ENCODE measurements at places on chromosomes 4 and X. TPM values are rescaled to one million over a fixed set of nuclear protein-coding genes. Genes with fewer than 3 reads are reported as not detected.

KLHL2 gene
- total RNA-seq: 12.4 TPM

HSD17B11 gene
- 11.3 TPM for total RNA-seq

- H3K4me3 ChIP-seq: no peak overlapping the region
- no peaks in the 10 kb centered on the region for H3K36me3 ChIP-seq
- no peak overlapping the region for H3K27ac ChIP-seq
- no peaks in the 10 kb centered on the region for H3K4me1 ChIP-seq
Measured at GRCh38 chr4:136651278-136651667, 881.0 kb downstream of the PCDH18 start.

DNA sequence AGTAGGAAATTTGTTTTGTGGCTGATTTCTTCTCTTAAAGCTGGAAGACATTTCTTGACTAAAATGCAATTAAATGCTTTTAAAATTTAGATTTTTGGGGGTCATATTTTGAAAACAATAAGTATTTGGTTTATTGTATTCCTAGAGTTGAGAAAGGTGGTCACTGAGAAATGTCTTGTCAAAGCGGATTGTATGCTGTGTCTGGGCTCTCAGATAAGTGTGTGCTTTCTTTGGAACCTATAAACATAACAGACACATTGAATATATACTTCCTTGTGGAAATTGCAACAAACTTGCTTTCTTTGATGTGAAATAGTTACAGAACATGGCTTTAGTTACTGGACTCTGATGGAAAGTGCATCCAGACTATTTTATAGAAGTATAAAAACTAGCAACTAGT, 75.4 kb downstream of the AFF1 start:
- H3K27me3 ChIP-seq: no peaks in the 10 kb centered on the region
- no peak overlapping the region for H3K4me3 ChIP-seq
- no peaks in the 10 kb centered on the region for H3K36me3 ChIP-seq
- DNase-seq: no peak
- no peak overlapping the region for H3K27ac ChIP-seq

GRCh38 chr4:110487873-110488272, 11.9 kb downstream of the ENPEP start:
- H3K4me1 ChIP-seq: no peaks in the 10 kb centered on the region
- no peak overlapping the region for H3K27ac ChIP-seq
- no peaks in the 10 kb centered on the region for H3K27me3 ChIP-seq

GRCh38 chr4:60432911-60433310, 767.2 kb upstream of the ADGRL3 start:
- no peaks in the 10 kb centered on the region for H3K4me1 ChIP-seq
- H3K36me3 ChIP-seq: no peaks in the 10 kb centered on the region
- no peak for DNase-seq
- H3K27ac ChIP-seq: no peak overlapping the region
- H3K27me3 ChIP-seq: no peaks in the 10 kb centered on the region

GRCh38 chrX:106707771-106708454, 18.6 kb upstream of the RNF128 start:
- DNase-seq: peak; percentile 94
- H3K36me3 ChIP-seq: no peaks in the 10 kb centered on the region
- no peak overlapping the region for H3K27ac ChIP-seq
- H3K4me3 ChIP-seq: no peak overlapping the region
- no peaks in the 10 kb centered on the region for H3K27me3 ChIP-seq

DNA sequence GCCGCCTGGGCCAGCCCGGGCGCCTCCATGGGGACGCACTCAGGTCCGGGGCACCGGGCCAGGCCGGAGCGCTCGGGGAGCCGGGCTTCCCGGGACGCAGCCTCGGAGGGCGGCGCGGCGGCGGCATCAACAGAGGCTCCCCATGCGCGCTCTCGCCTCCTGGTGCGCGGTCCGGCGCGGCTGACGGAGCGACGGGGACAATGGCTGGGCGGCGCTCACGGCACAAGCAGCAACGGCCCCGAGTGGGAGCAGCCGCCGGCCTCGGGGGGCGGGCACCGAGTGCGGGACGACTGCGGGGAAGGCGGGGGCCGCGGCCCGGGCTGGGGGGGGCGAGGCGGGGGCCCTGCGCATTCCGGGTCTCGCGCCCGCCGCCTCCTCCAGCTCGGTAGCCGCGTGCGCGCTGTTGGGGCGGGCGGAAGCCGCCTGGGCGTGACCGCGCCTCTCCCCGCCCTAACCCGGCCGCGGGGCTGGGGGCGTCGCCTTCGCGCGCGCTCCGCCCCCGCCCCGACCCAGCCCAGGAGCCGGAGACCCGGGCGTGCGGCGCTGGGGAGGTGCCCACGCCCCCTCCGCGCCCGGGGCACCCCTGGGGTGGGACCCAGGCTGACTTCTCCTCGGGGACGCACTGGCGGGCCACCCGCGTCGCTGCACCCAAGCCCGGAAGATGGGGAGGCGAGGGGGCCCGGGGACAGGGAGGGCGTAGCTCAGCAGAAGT, at the start of gene PRKX:
Gene PRKX (minus strand): TSS at position 425 of the 712 bp plus-strand sequence. CDS start 396 bp downstream, at position 29.
- no peaks in the 10 kb centered on the region for H3K4me1 ChIP-seq
- peak within 1 kb of the TSS; percentile 90 for H3K4me3 ChIP-seq
- no peaks in the 10 kb centered on the region for H3K27me3 ChIP-seq
- peak; percentile 36 for DNase-seq
- no peaks in the 10 kb centered on the region for H3K36me3 ChIP-seq

GRCh38 chr4:156677656-156678055, 293.9 kb downstream of the PDGFC start:
- H3K4me3 ChIP-seq: no peak overlapping the region
- no peak for DNase-seq
- H3K27me3 ChIP-seq: no peaks in the 10 kb centered on the region
- H3K4me1 ChIP-seq: no peaks in the 10 kb centered on the region

DNA sequence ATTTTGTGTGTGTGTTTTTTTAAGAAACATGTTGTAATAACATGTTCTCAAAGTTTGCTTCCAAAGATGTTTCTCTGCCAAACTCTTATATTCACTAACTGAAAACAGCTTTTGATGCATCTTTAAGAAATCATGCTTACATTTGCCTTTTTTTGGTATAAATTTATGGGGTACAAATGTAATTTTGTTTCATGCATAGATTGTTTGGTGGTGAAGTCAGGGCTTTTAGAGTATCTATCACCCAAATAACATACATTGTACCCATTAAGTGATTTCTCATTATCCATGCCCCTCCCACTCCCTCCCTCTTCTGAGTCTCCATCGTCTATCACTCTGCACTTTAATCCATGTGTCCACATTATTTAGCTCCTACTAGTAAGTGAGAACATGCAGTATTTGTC, 30.8 kb downstream of the SPINK2 start:
- no peak overlapping the region for H3K27ac ChIP-seq
- no peak for DNase-seq
- H3K4me1 ChIP-seq: peaks cover 7% of the 10 kb centered on the region
- H3K36me3 ChIP-seq: no peaks in the 10 kb centered on the region
- no peaks in the 10 kb centered on the region for H3K27me3 ChIP-seq

- H3K4me3 ChIP-seq: no peak overlapping the region
- DNase-seq: no peak
- H3K27ac ChIP-seq: no peak overlapping the region
- no peaks in the 10 kb centered on the region for H3K4me1 ChIP-seq
- no peaks in the 10 kb centered on the region for H3K27me3 ChIP-seq
Measured at GRCh38 chr4:119302073-119302832, 19.7 kb downstream of the FABP2 start.

DNA sequence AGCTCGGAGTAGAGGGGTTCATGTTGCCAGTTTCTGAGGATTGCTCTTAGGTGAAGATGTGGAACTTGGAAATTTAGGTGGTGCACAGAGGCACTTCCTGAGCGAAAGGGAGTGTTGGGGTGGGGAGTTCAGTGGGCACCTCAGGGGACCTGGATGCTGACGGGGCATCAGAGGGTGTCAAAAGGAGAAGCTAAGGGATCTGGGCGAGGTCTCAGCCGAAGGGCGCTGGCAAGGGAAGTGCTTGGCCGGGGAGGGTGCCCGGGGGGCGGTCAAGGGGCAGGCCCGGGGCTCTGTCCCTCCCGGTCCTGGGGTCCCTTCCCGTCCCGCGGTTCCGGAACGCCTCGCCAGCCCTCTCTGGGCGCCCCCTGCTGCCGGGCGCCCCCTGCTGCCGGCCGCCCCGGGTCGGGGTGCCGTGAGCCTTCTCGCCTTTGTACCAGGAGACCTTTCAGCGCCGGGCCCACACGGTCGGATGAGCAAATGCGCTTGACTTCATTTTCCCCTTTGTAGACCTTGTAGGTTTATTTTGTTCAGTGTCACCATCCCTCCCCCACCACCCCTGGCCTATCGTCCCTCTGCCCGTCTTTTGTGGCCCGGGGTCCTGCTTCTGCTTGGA, 3.0 kb upstream of the PHOX2B start:
- no peak overlapping the region for H3K27ac ChIP-seq
- H3K4me1 ChIP-seq: no peaks in the 10 kb centered on the region
- no peaks in the 10 kb centered on the region for H3K36me3 ChIP-seq
- H3K4me3 ChIP-seq: no peak overlapping the region

- peaks cover 5% of the 10 kb centered on the region for H3K4me1 ChIP-seq
- no peak for DNase-seq
- no peak overlapping the region for H3K4me3 ChIP-seq
- peaks cover 3% of the 10 kb centered on the region for H3K36me3 ChIP-seq
- H3K27ac ChIP-seq: no peak overlapping the region
Measured at GRCh38 chrX:48490661-48491060, 14.7 kb downstream of the FTSJ1 start.

DNA sequence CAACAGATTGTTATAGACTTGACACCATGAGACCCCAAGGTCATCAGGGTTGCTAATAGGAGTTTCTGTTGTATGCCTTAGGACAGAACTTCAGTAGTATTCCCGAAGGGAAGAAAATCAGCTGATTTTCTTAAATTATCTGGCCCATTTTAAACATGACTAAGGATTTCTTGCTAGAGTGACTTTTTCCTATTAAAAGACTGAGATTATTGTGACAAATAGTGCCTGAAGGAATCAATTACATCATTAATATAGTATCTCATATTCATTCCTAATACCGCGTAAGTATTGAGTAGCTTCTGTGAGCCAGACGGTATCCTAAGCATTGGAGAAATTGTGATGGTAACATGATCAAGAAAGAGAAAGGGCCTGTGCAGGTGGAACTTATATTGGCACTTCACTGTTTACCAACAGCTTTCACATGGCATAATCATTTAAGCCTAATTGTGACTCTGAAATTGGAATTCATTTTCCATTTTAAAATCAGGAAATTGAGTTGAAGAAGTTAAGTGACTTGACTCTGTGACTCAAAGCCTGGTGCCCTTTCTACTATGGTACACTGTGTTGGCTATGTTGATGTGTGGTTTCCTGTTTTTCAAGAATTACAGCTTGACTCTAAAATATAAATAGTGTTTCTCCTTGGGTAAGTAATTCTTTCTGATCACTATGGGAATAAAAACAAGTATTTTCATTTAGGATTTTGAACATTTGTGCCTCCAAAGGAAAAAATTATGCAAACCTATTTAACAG, 4.1 kb downstream of the AFF1 start:
- no peak overlapping the region for H3K27ac ChIP-seq
- H3K4me3 ChIP-seq: no peak overlapping the region
- no peaks in the 10 kb centered on the region for H3K27me3 ChIP-seq
- peaks cover 14% of the 10 kb centered on the region for H3K4me1 ChIP-seq
- DNase-seq: no peak
- H3K36me3 ChIP-seq: no peaks in the 10 kb centered on the region

DNA sequence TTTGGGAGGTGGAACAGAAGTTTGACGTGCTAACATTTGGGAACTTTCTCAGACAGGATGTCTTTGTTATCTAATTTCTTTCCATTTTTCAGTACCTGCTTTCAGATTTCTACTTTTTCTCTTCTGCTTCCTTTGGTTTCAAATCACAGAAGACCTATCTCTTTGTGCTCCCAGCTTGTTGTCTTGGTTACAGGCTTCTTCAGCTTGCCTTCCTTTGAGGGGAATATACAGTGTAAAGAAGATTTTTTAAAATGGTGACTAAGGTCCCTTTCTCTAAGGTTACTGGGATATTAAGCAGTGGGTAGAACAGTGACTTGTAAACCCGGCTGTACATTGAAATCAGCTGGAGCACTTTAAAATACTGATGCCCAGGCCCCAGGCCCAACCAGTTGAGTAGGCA, 48.0 kb downstream of the TMEM164 start:
- H3K4me1 ChIP-seq: no peaks in the 10 kb centered on the region
- no peak overlapping the region for H3K4me3 ChIP-seq
- 0 out of 2 replicates have a peak, but pooled peaks cover 2% of the 10 kb centered on the region for H3K36me3 ChIP-seq

GRCh38 chr4:38069271-38069760, 109.1 kb downstream of the PTTG2 start:
- no peaks in the 10 kb centered on the region for H3K27me3 ChIP-seq
- no peaks in the 10 kb centered on the region for H3K36me3 ChIP-seq
- peak; percentile 89 for DNase-seq
- no peak overlapping the region for H3K27ac ChIP-seq

DNA sequence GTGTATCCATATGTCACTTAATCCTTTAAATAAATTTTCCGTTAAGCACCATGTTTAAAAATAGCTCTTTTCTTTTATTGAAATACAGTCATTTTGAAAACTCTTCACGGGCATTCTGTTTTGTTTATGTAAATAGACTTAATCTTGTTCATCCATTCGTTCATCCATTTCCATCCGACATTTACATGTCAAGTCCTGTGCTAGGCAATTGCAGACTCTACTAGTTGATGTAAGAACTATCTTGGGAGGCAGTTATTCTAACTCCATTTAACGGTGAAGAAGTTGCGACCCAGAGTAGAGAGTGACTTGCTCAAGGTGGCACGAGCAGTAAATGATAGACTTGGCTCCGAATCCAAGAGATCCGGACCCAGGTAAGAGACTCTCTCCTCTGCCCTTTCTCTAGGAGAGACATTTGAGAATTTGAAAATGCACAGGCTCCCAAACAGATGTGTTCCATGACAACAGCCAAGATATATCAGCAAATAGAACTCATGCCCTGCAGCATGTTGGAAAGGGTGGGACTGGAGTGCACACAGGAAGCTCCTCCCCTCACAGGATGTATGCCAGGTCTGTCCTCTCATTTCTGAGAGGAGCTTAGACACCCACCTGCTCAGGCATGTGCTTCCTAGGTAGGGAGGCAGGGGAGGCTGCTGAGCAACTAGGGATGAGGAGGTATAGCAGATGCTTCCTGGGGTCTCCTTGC, 64.5 kb downstream of the DRD5 start:
- H3K27ac ChIP-seq: no peak overlapping the region
- no peaks in the 10 kb centered on the region for H3K36me3 ChIP-seq
- H3K4me3 ChIP-seq: no peak overlapping the region
- DNase-seq: no peak
- H3K27me3 ChIP-seq: no peaks in the 10 kb centered on the region

DNA sequence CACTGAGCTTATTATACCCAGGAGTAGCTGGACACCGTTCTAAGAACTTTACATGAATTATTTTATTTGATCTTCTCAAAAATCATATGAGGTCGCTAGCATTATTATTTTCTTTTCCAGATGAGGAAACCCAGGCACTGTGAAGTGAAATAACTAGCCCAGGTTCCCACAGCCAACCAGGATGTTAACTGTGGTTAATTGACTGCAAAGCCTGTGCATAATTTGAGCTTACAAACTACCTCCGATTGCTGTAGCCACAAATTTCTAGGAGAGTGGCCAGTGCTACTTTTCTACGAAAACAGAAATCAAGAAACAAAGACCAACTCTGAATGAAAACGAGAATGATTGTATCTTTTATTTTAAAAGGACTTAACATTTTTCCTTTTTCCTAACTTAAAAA, 27.2 kb downstream of the SPRY1 start:
- no peak overlapping the region for H3K27ac ChIP-seq
- H3K4me3 ChIP-seq: no peak overlapping the region
- no peaks in the 10 kb centered on the region for H3K27me3 ChIP-seq
- no peak for DNase-seq
- no peaks in the 10 kb centered on the region for H3K36me3 ChIP-seq
